ENCODE measurements at places on chromosomes 2 and 18.

DNA sequence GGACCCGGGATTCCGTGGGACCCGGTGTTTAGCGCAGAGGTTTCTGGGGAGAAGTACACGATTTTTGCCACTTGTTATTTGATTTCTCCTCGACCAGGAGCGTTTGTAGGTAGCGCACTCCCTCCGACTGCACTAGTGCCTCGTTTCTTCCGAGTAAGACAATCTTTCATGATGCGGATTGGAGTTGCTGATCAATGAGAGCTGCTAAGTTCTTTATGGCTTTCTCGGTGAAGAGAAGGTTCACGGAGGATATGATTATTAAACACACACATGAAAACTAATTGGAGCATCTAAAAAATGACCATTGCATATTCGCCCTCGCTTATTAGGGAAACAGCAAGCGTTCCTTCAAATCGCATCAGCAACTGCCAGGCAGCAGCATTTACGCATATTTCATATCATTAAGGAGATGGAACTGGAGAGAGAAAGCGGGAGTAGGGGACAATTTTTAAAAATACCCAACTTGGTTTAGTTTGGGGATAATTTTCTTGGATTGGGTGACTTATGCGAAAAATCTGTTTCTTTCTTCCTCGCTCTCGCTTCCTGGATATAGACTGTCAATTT is 616 bp downstream of the EML6 start:
- DNase-seq, result peak; percentile 58

DNA sequence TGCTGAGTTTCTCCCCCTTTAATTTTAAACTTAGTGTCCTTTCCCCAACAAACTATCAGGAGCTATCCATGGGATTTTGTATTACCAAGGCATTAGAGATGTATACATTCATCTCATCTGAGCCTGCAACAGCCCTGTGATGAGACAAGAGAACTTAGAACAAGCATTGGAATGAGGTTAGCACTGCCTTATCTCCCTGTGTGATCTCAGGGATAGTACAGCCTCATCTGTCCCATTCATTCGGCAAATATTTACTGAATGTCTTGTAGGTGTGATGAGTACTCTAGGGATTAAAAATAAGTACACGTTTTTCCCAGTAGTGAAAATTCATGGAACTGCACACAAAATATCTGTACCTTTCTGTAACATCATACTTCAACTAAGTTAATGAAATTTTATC is 45.6 kb downstream of the PAIP2B start:
- peak; percentile 40 for DNase-seq

- no peak for DNase-seq
Measured at GRCh38 chr18:44935455-44935854, 254.8 kb downstream of the SETBP1 start.

GRCh38 chr2:134258684-134259388 is 5.0 kb downstream of the MGAT5 start:
- DNase-seq, result no peak

GRCh38 chr2:37987098-37987775 is 62.1 kb downstream of the RMDN2 start:
- no peak for DNase-seq

DNA sequence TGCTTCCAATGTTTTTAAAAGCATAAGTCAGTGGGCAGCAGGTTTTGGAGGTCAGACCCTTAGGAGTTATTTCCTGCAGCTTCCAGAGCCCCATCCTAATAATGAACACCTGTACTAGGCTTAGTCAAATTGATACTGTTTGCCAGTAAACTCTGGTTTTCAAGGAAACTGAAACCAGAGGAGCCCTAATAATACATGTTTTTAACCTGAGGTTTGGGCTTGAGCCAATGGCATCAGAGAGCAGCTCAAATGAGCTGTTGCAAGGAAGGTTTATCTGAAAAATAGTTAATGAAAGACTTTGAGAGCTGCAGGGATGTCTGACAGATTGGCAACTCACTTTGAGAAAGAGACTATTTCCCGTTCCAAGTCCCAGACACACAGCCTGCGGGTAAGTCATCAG is 54.6 kb downstream of the DCC start:
- no peak for DNase-seq

- DNase-seq, result no peak
Measured at GRCh38 chr2:151180123-151180522, 81.5 kb downstream of the RBM43 start.

GRCh38 chr2:186349508-186349907 is 136.6 kb upstream of the ZC3H15 start:
- DNase-seq, result peak; percentile 81

- peak; percentile 33 for DNase-seq
Measured at GRCh38 chr2:124804014-124804940, 779.2 kb downstream of the CNTNAP5 start.

DNA sequence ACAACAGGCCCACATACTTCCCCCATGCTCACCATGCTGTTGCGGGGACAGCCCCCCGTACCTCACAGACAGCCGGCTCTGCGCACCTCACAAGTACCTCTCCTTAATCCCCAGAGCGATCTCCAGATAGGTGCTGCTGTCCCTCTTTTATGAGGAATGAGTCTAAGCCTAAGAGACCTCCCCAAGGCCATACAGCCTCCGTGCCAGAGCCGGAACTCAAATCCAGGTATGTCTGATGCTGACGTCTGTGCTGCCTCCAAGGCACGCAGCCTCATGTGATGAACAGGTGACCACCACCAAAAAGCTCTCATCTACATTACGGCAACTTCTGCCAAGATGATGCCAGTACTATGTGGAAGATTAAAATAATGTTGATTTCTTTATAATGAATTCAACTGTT is 85.2 kb downstream of the EIPR1 start:
- DNase-seq, result no peak

DNA sequence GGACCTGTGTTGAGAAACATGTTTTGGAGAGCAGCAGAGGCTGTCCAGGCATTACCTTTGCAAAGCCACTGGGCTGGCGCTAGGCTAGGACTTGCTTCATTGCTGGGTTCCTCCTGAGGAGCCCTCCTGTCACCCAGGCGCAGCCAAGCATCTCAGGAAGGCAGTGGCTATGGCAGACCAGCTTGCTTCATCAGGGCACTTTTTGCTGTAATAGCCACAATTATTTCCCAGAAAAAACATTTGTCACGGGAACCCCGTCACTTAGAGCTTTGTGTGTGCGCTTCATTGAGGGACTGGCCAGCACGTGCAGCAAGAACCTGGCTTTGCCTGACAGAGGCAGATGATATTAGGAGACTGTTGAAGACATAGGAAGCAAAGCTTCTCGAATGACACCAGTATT is 36.4 kb downstream of the SLC20A1 start:
- no peak for DNase-seq

DNA sequence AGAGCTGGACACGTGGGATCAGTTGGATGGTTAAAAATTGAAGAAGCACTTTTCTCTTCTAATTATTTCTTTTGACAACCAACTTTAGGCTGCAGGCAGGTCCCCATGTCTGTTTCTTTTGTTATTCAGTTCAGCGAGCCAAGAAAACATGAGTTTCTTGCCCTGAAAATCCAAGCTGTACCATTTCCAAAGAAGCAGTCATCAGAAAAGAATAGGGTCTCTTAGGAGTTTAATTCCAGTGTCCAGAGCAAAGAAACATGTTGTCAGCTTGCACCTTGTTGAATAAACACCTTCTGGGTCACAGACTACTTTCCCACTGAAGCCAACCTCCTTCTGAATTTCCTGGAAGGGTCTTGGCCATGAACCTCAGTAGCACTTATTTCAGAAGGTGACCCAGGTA is 170.5 kb upstream of the COPS8 start:
- no peak for DNase-seq

- no peak for DNase-seq
Measured at GRCh38 chr18:49162226-49162864, 211.6 kb upstream of the SMAD7 start.

DNA sequence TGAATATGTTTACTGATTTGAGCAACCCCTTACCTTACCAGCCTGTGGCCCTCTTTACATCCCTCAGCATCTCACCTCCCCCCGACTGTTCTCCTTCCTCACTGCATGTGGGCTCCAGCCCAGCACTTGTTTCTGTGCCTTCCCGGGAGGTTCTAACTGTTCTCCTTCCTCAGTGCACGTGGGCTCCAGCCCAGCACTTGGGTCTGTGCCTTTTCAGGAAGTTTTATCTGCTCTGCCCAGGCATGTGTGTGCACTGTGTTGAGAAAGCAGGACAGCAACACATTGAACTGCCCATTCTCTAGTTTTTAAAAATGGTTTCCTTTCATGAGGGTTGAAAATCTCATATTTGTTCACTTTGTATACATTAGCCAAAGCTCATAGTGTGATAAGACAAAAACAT is 158.4 kb downstream of the ATP9B start:
- no peak for DNase-seq

DNA sequence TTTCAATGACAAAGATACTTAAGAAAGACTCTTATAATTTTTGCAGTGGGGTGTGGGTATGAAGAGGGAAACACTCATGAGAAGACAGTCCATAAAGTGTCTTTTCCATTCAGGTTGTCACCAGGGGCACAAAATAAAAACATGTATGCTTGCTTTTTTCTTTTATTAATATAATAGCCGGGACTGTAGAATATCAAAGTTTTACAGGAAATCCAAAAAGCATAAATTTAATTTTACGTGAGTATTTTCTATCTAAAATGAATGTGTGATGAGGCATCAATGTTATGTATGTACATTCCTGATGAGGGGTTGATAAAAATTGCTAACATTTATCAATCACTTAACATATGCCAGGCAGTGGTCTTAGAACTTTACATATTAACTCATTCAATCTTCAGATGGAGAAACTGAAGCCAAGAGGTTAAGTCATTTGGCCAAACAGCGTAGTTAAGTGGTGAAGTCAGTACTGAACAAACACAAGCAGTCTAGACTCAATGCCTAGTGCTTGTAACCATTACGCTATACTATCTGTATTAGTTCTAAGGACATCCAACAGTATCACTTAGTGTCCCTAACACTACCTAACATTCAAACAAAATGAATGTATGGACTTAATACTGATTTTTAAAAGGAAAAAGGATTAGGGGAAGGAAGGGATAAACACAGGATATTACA is 10.7 kb downstream of the CCT4 start:
- DNase-seq, result no peak
